ENCODE measurements at places on chromosomes 5 and 9.

GRCh38 chr5:19927919-19928318, 60.1 kb downstream of the CDH18 start:
- no peak for DNase-seq

- no peak for DNase-seq
These were observed 1.1 kb upstream of the ANXA2R start for GRCh38 chr5:43041110-43041668.

GRCh38 chr9:3478549-3478953, 47.2 kb downstream of the RFX3 start:
- peak; percentile 0 for DNase-seq

GRCh38 chr5:143338658-143339366, 64.7 kb downstream of the NR3C1 start:
- DNase-seq = no peak

DNA sequence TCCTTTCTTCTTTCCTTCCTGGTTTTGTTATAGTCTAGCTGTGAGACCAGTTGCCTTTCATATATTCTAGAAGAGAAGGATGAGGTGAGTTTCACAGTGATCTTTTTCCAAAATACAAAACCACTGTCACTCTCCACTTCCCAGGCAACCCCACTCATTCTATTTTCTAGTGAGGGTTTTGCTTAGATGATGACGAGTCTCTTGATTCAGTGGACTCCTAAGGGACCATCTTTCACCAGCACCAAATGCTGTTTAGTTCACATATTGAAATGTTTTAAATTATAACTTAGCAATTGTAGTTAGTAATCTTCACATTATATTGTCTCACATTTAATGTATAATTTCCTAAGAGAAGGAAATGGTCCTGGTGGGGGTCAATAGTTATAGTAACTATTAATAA, 25.2 kb downstream of the PIK3R1 start:
- DNase-seq = no peak

DNA sequence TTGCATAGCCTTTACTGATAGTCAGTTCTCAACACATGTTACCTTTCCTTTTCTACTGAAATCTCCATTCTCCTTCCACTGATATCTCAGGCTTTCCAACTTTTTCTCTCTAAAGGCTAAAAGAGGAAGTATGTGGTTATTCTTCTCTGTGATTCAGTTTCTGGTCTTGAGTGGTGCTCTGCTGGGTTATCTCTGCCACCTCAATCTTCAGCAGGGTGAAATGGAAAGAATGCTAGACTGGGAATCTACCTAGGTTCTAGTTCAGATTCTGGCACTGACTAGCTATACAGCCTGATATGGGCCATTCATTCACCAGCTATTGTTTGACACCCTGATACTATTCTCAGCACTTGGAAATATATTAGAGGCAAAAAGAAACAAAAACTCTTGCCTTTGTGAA, 124.9 kb upstream of the GRIA1 start:
- DNase-seq = no peak

DNA sequence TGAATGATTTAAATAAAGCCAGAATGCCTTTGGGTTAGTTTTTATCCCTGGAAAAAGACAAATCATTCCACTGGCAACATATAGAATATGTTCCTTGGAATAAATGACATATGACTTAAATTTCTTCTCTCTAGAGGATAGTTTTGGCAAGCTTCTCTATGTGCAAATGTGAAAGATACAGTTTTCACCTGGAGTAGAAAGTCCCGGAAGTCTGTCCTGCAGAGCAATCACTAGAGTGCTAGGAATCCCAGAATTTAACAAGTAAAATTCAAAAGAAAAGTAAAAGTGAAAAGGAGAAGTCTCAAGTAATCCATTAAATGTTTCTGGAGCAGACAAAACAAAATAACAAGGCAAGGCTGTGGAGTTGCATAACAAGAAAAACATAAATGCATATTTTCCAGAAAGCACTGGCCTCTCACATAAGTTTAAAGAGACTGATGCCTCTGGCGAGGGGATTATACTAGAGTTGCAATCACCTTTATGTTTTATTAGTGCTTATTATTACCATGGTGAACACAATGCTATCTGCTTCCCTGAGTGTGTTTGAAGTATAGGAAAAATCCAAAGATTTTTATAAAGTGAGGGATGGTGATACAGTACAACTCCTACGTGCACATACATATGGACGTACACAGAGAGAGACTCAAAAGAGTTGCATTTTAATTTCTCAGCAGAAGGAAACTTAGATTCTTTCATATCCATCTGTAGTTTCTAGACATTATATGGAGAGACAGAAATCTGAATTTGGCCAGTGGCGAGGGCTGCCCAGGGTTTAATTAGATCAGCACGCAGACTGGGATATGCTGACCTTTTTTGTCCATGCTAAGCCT, 188.3 kb upstream of the ANKRD55 start:
- no peak for DNase-seq

- DNase-seq = no peak
These were observed 204.4 kb downstream of the SYK start for GRCh38 chr9:91006046-91006445.

DNA sequence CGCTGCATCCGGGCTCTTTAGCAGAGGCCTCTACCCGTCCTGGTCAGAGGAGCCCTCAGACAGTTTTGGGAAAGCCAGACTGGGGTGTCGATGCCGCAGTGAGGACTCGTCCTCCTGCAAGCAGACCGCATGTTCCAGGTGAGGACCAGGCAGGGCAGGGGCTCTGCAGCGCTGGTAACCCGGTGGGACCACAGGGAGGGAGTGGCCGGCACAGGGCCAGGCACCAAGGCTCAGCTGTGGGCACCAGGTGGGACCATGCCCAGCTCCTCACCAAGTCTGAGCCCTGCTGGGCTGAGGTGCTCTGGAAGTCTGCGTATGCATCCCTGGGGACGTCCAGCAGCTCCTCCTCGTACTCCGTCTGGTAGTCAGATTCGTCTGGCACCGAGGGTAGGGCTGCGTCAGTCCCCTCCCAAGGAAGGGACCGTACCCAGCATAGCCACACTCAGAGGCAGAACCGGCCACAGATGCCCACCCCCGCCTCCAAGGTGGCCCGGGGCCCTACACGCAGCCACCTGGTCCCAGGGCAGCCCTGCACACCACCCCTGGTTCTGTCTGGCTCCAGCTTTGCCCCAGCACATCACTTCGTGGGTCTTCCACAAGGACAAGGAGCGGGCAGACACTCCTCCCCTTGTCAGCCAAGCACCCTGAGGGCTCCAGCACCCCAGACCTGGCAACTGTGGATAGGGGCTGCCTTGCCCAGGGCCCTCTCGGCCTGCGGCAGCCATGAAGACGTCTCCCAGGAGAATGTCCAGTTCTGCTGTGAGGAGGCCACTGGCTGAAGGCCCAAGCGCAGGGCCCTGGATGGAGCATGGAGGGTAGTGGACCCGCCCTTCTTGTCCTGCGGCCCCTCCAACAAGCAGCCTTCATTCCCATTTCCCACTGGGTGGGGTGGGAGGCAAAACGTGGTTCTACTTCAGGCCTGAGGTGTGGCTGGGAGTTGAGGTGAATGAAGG, 1.5 kb upstream of the NSMF start:
- no peak for DNase-seq

GRCh38 chr5:14672484-14673394, 8.2 kb downstream of the OTULIN start:
- no peak for DNase-seq

GRCh38 chr9:124389146-124389939, 25.9 kb downstream of the PSMB7 start:
- DNase-seq = no peak

DNA sequence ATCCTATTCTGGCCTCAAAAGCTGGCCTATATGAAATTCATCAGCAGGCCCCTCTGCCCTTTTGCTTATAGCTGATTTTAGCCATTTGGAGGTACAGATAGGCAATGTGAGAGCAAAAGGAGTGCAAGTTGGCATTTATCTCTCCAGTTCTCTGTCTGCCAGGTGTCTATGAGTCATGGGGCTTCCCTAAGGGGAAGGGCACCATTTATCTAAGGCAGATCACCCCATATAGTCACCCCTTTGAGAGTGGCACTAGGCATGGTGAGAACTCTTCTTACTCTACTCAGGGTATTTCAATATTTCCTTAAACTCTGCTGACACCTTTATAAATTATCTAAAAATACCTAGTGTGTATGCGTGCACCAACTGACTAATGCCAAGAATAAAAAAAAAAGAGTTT, 314.7 kb upstream of the CDH6 start:
- no peak for DNase-seq

DNA sequence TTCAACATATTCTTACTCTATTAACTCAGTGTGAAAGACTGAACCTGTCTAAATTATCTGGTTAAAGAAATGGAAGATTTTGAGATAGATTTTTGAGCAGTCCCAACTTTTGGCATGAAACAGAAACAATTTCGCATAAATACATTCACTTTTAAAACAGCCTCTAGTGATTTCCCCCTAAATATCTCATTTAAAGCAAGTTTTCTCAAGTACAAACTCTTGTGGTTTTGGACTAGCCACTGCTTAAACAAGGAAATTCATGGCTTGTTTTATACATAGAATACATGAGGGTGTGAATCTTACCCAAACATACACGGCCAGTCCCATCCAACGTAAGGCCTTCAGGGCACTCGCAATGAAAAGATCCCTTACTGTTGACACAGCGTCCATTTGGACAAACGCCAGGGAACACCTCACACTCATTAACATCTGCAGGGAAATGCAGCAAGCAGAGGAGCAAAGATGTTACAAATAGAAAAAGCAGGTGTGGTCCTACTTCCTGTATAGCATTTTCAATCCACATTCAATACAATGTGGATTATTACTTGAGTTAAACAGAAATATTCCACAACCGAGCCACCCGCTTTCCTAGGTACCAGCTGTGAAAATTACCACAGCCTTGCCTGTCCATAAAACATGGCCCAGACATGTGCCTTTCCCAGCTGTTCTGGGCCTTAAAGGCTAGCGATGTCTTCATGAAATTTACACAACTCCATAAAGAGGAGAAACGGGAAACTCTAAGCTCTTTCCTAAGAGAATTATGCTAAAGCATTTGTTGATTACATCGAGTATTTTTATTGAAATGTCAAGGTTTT, 188.8 kb downstream of the FBN2 start:
- DNase-seq = no peak

DNA sequence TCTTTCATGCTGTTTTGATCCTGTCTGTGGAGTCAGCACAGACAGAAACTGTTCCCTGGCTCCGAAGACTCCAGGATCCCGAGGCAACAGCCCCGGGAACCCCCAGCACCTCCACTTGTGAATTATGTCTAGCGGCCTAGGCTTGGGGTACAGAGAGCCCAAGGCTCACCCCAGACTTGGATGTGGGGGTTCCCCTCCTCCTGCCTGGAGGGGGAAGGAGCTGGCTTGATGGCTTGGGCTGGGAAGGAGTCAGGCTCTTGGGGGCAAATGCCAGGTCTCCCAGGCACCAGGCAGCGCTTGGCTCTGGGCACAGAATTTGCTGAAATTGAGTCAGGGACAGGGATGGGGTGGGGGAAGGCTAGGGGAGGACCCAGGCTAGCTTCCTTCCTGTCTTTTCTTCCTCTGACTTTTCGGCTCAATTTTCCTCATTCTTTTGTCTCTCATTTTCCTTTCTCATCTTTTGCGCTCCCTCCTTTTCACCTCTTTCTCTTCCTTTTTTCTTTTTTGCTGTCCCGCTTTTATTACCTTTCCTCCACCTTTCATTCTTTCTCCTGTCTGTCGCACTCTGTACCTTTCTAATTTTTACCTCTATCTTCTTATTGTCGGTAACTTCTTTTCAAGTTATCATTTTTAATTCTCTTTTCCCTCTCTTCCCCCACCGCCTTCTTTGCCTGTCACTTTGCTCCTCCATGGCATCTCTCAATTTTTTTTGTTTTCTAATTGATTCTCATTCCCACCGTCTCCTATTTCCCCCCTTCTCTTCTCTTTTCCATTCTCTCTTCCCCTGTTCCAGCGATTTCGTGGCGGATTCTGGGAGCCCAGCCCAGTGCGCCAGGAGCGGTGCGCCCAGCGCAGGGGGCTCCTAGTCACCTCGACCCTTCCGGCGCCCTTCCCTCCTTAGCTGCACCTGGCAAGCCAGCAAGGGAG, 10.5 kb downstream of the MSX2 start:
- no peak for DNase-seq

GRCh38 chr5:75059912-75060545, 7.7 kb upstream of the GCNT4 start:
- DNase-seq = no peak

GRCh38 chr5:59099270-59099994, 516.6 kb downstream of the RAB3C start:
- peak; percentile 61 for DNase-seq

GRCh38 chr5:4189317-4189716, 593.7 kb downstream of the IRX1 start:
- DNase-seq = no peak

DNA sequence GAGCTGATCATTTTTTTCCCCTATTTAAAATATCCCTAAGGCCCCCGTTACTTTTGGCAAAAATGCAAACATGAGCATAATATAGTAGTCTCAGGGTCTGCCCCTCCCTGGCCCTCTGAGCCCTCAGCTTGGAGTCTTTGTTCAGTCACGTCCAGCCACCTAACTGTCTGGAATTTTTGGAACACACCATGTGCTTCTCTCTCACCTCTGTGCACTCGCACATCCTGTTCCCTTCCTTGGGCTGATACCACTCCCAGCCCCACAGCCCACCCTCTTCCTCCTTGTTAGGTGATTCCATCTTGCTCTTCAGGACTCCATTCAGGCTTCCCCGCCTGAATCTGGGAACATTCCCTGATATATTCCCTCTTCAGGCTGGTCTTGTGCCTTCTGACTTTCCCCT, 16.0 kb downstream of the TDRD7 start:
- no peak for DNase-seq

DNA sequence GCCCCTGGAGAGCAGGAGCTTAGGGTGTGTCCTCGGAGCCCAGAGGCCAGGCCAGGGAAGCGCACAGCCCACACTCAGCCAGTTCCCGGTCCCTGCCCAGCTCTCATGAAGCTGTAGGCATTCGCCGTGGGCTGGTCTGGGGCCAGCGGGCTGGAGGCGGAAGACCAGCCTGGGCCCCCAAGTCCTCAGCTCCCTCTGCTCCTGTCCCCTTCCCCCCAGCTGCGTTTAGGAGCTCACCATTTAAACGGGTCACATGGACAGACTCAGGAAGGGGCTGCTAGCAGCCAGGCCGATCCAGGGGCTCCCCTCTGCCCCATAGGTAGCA, 17.4 kb downstream of the DNLZ start:
- no peak for DNase-seq

GRCh38 chr5:53549792-53550191, 10.6 kb upstream of the NDUFS4 start:
- DNase-seq = no peak

DNA sequence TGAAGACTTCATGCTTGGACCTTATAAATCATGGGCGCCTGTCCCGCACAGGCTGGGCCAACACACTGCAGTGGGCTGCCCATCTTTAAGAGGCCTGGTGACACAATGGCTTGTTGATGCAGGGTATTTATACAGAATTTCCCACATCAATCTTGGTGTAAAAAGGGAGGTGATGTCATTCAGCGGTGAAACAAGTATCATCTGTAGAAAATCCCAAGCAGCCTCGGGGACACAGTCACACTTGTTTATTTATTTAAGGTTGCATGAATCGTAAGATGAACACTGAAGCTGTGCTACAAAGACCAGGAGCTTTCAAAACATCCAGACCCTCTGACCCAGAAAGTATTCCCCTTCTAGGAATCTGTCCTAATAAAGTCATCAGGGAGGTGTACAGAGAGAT, 40.5 kb downstream of the SMIM23 start:
- no peak for DNase-seq

- DNase-seq = no peak
These were observed 80.7 kb downstream of the DRD1 start for GRCh38 chr5:175363300-175363699.

Measured in urothelium cell line (cell line).